EH (cell line): ENCODE measurements at places on chromosomes 16 and 17.
A peak's percentile ranks its signal among the peaks of the same experiment; 100 is the strongest.

DNA sequence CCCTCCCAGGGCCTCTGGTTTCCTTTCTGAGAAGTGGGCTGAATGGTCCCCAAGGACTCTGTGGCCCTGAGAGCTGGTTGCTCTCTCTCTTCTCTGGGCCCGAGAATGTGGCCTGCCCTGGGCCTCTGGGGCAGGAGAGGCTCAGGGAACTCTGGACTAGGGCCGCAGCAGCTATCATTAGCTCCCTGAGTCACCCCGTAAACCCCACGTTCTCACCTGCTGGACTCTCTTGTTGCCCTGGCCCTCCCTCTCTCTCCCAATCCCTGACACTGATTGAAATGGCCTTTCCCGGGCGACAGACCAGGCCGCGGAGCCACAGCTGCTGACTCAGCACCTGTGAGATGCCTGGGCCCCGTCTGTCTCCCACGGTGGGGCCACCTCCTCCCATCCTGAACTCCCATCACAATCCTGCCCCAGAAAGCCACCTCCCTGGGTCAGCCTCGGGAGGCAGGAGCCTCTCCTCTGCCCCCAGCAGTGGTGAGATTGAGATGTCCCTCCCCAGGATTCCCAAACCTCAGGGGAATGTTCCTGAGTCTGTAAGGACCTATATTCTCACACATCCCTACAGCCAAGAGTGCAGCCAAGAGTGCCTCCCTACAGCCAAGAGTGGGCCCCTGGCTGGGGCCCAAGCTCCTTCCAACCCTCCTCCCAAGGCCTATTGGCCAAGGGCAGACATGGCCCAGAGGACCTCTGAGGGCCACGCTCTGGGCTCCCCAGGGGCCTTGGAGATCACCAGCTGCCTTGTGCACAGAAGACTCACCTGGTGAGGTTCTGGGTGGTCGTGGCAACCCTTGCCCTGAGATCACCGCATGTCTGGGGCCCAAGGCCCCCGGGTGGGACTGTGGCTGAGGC lies 470 bp downstream of the TRPV3 start:
- DNase-seq, result no peak

GRCh38 chr16:80125677-80126076 lies 415.1 kb upstream of the DYNLRB2 start:
- DNase-seq, result no peak

- no peak for DNase-seq
Measured at GRCh38 chr16:66390346-66391108, 24.0 kb downstream of the CDH5 start.

DNA sequence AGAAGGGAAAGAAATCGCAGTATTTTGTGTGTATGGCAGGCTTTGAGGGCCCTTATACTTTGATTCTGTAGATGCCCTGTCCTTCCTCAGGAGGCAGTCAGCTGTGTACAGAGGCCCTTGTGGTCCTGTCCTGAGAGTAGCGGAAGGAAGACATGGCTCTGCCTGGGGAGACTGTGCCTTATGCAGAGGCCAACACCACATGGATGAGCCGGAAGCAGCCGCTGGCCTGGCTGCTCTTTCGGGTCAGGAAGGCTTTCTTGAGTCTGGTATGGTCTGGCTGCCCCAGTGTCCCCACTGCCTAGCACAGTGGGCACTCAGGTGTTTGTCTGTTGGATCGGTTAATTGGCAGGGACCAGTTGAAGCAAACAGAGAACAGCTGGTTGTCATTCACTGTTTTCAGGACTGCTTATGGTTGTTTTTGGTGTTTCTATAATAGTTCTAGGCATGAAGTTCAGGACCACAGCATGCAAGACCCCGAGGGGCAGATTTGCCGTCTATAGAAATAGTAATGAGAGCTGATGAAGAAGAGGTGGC lies 12.4 kb downstream of the USP10 start:
- no peak for DNase-seq

- no peak for DNase-seq
Measured at GRCh38 chr16:53962041-53962440, 258.1 kb downstream of the FTO start.

GRCh38 chr16:28596840-28597691 lies at the start of gene SULT1A2:
SULT1A2 (minus strand) TSS chr16:28597050; CDS start chr16:28595930, 1,120 bp downstream.
- no peak for DNase-seq

GRCh38 chr16:588889-589657 lies 793 bp upstream of the RAB40C start:
- DNase-seq, result peak; percentile 93

DNA sequence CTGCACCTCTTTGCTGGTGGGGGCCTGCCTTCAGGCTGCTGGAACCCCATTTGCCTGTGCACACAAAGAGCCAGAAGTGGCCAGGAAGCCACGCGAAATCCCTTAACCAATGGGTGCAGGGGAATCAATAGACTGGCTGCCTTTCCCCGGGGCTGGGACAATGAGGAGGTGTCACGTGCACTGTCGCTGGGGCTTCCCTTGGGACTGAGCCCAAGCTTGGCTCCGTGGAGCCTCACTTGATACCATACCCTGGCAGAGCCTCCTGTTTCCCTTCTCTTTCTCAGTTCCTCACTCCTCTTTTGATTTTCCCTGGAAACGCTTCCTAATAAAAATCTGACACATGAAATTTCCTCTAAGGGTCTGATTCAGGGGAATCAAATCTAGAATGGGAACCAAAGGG lies 38.8 kb upstream of the C16orf82 start:
- no peak for DNase-seq

- peak; percentile 56 for DNase-seq
Measured at GRCh38 chr17:27651411-27652345, 20.7 kb downstream of the LGALS9 start.
